ENCODE measurements at places on chromosomes 1 and 21. TPM values are rescaled to one million over a fixed set of nuclear protein-coding genes. Genes with fewer than 3 reads are reported as not detected.

The FAM131C gene
- total RNA-seq: 0.65 TPM

The SLAMF9 gene
- total RNA-seq: not detected

The TOMM40L gene
- 10.0 TPM for total RNA-seq

The ANKRD65 gene
- 1.5 TPM for total RNA-seq

The CNTN2 gene
- not detected for total RNA-seq

The NEK2 gene
- total RNA-seq: 1.3 TPM

The SPATA21 gene
- not detected for total RNA-seq

The SYNJ1 gene
- total RNA-seq: 4.4 TPM

The ST3GAL3 gene
- total RNA-seq: 13.9 TPM

The CNKSR1 gene
- 1.5 TPM for total RNA-seq

The UBE2U gene
- not detected for total RNA-seq

The DISC1 gene
- total RNA-seq: 4.7 TPM

The MRAP gene
- not detected for total RNA-seq

The SLAMF8 gene
- not detected for total RNA-seq

The CR2 gene
- total RNA-seq: not detected

The VWA5B1 gene
- total RNA-seq: not detected

The ECM1 gene
- total RNA-seq: 20.5 TPM

The CFAP74 gene
- total RNA-seq: under 0.01 TPM

The C1QTNF12 gene
- 1.3 TPM for total RNA-seq

The RGSL1 gene
- total RNA-seq: not detected

The C1orf167 gene
- not detected for total RNA-seq

The NBPF3 gene
- 4.7 TPM for total RNA-seq

The TNFRSF8 gene
- total RNA-seq: 0.16 TPM

The FYB2 gene
- total RNA-seq: not detected

The SLC9C2 gene
- not detected for total RNA-seq

The PDC gene
- not detected for total RNA-seq

The C4BPA gene
- total RNA-seq: not detected

The REN gene
- total RNA-seq: 0.13 TPM

Measured in mesangial cell (primary cell).